Upper lobe of left lung (tissue), 6 donors: ENCODE measurements at places on chromosomes 13 and 19. TPM values are rescaled to one million over a fixed set of nuclear protein-coding genes. Genes with fewer than 3 reads are reported as not detected.

The HOMER3 gene
- total RNA-seq, result 26.2 TPM

The ZNF208 gene
- total RNA-seq, result 10.6 TPM

The KCNN4 gene
- total RNA-seq, result 18.9 TPM

The TJP3 gene
- total RNA-seq, result 70.7 TPM

The MARK4 gene
- 30.2 TPM for total RNA-seq

The FBXW9 gene
- total RNA-seq, result 9.2 TPM

The PROZ gene
- total RNA-seq, result not detected

The CGB8 gene
- not detected for total RNA-seq

The ISOC2 gene
- total RNA-seq, result 4.2 TPM

DNA sequence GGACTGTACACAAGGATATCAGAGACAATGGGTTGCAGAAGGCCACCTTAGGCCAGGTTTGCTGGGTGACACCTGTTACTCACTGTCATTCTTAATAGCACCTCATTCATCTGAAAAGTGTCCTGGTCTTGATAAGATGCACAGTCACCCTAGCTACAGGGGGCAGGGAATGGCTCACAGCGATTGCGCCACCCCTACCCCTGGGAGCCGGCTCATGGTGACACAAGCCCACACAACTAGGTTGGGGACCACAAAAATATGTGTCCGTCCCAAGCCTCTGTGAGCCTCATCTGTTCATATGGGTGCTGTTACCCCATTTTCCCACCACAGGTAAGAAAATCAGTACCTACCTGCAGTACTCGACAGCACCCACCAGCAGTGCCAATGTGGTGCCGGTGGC is 23.4 kb downstream of the MED26 start:
- DNase-seq, result no peak

DNA sequence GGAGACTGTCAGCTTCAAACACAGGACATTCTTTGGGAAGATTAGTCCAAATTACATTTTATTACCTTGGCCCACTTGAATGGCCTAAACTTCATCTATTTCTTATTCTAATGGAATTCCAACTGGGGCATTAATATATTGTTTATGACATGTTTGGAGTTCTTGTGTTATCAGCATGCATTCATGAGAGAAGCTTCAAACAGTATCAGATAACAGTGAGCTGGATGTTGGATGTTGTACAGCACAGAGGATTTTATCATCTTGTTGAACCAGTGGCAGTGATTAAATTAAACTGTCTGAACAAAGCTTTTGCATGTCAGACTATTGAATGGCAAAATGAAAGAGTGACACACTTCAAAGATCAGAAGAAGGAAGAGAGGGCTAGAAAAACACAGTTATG is 50.0 kb downstream of the MZT1 start:
- no peak for DNase-seq

DNA sequence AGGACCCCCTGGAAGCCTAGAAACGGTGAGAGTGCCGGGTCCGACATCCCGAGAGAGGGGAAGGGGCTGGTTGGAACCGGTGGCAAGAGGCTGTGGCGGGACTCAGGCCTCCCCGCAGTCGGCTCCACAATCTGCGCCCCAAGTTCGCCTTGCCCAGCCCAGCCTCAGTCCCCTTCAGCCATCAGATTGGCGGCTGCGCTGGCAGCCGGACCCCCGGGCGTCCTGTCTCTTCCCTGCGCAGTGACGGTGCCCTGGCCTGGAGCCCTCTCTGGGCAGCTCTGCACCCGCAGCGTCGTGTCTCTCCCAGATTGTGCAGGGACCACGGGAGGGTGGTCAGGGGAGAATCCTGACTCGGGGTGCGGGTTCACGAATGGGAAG is 315 bp downstream of the ZNF492 start:
- no peak for DNase-seq

DNA sequence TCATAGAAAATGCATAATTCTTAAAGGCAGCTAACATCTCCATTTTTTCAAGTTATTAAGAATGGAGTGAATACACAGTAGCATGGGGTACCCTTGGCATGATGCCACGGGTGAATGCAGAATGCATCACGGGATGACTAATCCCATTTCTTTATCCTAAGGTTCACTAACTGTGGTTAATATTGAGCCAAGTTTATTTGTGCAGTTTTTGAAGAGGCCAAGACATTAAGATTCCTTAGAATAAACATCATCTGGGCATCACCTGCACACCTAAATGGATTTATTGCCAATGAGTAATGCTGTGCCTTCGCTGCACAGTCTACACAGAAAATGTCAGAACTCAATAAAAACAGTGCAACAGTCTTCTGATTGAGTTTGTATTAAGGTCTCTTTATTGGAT is 333.1 kb downstream of the GPC6 start:
- no peak for DNase-seq

GRCh38 chr19:16199275-16199932 is 1.7 kb downstream of the AP1M1 start:
- peak; percentile 66 for DNase-seq

- DNase-seq, result no peak
Measured at GRCh38 chr13:33099860-33100259, 83.6 kb downstream of the KL start.

- no peak for DNase-seq
Measured at GRCh38 chr13:87906411-87906810, 235.2 kb downstream of the SLITRK5 start.

DNA sequence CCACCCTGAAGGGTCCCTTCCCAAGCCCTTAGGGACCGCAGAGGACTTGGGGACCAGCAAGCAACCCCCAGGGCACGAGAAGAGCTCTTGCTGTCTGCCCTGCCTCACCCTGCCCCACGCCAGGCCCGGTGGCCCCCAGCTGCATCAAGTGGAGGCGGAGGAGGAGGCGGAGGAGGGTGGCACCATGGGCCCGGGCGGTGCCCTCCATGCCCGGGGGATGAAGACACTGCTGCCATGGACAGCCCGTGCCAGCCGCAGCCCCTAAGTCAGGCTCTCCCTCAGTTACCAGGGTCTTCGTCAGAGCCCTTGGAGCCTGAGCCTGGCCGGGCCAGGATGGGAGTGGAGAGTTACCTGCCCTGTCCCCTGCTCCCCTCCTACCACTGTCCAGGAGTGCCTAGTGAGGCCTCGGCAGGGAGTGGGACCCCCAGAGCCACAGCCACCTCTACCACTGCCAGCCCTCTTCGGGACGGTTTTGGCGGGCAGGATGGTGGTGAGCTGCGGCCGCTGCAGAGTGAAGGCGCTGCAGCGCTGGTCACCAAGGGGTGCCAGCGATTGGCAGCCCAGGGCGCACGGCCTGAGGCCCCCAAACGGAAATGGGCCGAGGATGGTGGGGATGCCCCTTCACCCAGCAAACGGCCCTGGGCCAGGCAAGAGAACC is 1.5 kb downstream of the EGLN2 start:
- DNase-seq, result no peak

DNA sequence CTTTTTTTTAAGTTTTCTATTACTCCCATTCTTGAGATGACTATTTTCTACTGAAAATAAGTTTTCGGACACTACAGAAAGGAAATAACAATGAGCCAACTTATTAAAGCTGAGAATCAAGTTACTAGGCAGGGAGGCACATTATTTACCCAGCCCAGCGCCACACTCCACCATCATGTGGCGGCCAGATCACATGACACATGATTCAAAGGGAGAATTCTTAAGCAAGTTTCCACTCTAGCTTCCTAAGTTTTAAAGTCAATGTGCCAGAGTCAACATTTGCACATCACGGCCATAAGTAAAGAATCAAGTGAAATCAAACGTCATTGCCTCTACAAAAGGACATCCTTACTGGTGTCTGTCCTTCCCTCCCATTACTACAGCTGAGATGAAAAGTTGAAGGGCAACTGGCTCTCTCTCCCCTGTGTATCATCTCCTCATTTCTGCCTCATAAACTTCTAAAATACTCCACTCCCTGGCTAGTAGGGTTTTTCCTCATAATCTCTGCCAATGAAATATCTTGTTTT is 81.7 kb downstream of the KLF12 start:
- peak; percentile 69 for DNase-seq

- DNase-seq, result no peak
Measured at GRCh38 chr13:26017932-26018665, 33.7 kb downstream of the SHISA2 start.

- no peak for DNase-seq
Measured at GRCh38 chr13:93786846-93787489, 560.4 kb downstream of the GPC6 start.

GRCh38 chr19:571566-571974 is 826 bp upstream of the BSG start:
- DNase-seq, result peak; percentile 52

- no peak for DNase-seq
Measured at GRCh38 chr13:32134241-32135055, 102.9 kb downstream of the FRY start.

- DNase-seq, result no peak
Measured at GRCh38 chr13:41588899-41589298, 131.5 kb downstream of the RGCC start.

GRCh38 chr19:10268071-10268470 is 2.8 kb upstream of the ICAM1 start:
- no peak for DNase-seq

DNA sequence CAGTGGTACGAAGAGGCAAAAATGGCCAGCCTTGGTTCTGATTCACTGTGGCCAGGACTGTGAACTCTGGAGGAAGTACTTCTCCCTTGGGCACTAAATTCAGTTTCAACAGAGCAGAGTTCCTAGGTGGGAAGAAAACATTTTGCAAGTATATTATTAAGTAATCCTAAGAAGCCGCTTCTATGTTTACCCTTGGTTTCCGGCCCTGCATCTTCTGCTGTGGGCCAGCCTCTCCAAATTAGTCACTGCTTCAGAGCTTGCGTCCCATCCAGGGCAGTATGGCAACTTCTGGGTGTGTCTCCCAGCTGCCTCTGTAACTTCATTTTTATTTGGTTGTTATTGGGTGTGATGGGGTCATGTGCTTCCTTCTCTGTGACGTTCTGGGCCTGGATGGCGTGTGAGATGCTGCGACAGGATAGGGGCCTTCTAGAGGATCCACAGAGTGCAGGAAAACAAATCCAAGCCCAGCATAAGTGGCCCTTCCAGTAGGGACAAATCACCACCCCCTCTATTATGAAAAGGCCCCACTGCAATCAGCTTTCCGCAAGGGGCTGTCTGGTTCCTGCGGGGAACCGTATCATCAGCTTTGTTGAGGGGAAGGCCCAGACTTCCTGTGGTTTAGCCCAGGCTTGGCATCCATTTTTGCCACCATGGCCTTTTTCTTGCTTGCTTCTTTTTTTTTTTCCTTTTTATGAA is 55.1 kb upstream of the C1QTNF9 start:
- DNase-seq, result no peak

DNA sequence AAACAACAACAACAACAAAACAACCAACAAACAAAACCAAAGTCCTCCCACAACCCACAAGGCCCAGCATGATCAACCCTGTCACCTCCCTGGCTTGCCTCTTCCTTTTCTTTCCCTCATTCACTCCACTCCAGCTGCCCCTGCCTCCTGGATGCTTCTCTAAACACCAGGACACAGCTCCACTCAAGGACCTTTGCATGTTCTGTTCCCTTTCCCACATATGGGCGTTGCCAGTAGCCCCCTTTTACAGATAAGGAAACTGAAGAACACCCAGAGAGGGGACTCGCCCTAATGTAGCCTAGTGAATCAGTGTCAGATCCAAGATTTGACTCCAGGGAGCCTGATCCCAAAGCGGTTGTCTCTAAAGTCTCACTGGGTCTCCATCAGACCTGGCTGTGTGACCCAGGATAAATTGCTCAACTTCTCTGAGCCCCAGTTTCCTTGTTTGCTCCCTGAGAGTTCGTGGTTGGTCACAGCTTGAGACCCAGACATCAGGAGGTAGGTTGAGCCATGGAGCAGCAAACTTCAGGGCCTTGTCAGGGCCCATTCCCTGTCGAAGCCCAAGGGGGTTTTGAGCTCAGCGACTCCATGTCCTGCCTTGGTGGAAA is 3.0 kb upstream of the DOCK6 start:
- no peak for DNase-seq

GRCh38 chr13:24183741-24184182 is 23.2 kb downstream of the SPATA13 start:
- no peak for DNase-seq

DNA sequence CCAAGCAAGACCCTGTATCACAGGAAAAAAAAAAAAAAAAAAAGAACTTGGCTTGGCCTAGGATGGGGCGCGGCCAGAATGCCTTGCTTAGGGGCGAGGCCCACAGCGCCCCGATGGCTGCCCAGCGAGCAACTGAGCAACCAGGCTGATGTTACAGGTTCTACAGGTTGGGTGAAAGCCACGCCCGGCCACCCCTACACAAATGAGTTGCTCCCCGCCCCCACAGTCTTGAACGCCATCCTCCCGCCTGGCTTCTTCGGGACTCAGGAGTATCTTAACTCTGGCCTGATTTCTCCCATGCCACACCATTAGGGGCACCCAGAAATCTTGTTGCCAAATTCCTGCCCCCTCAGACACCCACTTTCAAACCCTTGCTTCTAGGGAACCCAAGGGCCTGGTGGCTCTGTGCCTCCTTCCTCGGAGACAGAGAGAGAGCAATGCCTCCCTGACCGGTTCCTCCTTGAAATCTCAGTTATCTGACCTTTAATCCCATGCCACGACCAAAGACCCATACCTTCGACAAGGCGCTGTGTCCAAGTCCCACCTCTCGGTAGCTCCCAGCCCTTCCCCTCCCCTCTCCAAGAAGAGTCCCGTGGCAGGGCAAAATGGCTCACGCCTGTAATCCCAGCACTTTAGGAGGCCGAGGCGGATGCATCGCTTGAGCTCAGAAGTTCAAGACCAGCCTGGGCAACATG is 1.1 kb upstream of the CBLC start:
- DNase-seq, result peak; percentile 80

GRCh38 chr13:36030670-36031331 is 100.4 kb downstream of the DCLK1 start:
- DNase-seq, result no peak

DNA sequence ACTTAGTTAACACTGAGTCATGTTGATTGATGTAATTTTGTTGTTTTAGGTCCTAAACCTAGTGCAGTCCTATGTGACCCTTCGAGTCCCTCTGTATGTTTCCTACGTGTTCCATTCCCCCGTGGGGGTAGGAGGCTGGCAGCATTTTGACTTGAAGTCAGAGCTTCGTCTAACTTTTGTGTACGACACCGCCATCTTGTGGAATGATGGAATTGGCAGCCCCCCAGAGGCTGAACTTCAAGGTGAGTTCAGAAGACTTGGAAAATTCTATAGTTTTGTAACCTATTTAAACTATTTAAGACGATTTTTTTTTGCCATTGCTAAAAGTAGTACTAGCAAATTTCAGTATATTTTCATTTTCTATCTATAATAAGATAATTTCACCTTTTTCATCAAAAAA is 117.9 kb downstream of the STOML3 start:
- DNase-seq, result peak; percentile 35
